ENCODE measurements at places on chromosomes 7 and 10.

DNA sequence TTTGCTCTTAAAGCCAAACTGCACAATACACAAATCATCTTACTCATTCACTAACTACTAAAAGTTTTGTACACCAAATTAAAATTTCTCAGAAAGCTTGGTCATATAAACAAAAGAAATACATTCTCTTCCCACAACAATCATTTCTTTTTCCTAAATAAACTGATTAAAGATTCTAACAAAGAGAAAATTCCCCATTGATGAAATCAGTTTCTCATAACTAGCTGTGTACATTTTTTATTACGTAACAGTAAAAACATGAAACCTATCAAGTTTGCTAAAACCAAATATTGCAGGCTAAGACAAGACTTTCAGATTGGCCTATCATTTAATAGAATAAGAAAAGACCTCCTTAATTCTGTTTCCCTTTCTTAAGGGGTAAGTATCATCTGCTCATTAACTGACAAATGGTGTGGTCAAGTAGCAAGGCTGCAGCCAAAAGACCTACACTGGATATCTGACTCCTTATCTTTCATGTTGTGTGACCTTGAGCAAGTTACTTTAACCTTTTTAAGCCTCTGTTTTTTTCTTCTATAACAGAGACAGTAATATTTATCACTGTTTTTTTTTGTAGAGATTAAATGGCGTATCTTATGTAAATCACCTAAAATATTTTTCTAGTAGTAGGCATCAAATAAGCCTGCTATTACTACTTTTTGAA is 22.4 kb downstream of the NAMPT start:
- DNase-seq, result no peak

GRCh38 chr10:606762-607544 is 82.5 kb downstream of the DIP2C start:
- no peak for DNase-seq

DNA sequence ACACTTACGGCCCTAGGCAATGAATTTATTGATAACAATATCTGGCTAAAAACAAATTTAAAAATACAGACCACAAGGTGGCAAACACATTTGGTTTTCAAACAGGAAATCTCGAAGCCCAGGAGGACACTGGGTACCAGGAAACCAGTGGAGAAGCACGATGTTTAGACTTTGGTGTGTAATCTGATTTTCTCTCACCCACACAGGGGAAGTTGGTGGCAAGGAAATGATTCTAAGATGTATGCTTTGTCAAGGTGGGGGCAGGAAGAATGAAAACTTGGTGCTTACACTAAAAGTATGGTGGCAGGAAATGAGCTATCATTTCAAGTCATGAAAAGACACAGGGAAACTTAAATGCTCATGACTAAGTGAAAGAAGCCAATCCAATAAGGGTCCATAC is 113.2 kb upstream of the ANKRD1 start:
- DNase-seq, result no peak

DNA sequence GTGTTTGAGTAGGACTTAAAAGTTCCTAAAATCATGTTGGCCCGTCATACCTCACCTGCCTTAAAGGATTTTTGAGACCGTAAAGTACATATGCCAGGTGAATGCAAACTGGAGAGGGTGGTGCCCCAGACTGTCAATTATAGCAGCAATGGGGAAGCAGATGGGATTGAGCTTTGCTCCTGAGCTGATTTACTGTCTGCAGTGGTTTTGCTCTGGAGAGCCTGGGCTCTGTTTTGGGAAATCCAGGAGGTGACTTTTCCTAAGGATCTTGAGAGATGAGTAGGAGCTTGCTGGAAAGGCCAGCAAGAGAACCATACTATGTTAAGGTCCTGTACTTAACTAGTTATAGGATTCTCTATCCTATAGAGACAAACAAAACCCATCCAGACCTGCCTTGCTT is 43.0 kb downstream of the COL13A1 start:
- no peak for DNase-seq

DNA sequence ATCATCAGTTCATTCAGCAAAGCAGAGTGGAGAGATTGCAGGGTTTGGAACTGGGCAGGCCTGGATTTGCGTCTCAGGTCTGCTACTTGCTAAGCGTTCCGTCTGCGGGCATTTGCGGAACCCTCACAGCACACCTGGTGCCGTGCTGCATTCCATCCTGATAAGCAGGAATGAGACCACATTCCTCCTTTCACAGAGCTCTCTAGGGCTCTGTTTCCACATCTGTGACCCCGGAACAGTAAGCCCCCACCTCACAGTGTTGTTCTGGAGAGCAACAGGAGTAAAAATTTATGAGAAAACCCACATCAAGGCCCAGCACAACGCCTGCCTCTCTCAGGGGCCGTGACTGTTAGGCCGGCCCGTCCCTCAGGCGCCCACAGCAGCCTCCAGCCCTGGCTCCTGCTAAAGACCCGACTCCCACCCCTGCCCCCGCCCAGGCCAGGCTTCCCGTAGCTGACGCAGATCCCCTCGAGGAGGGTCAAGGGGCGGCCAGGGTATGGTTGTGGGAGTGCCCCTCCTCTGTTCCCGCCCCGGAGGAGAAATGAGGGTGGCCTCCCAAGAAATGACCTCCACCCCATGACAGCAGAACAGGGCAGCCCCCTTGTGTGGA is 128.9 kb downstream of the RGS10 start:
- DNase-seq, result peak; percentile 82

GRCh38 chr7:87806150-87806549 is 70.0 kb downstream of the SLC25A40 start:
- DNase-seq, result no peak

- no peak for DNase-seq
These were observed 67.3 kb upstream of the WDR11 start for GRCh38 chr10:120783867-120784266.

GRCh38 chr10:46307281-46308112 is 20.7 kb downstream of the ANTXRL start:
- DNase-seq, result no peak

GRCh38 chr7:132609222-132609621 is 33.0 kb upstream of the PLXNA4 start:
- DNase-seq, result no peak

All from right hindlimb (tissue), 1 donor.